Activated naive CD8-positive, alpha-beta T cell treated with anti-CD3 and anti-CD28 coated beads for 36 hours (primary cell): ENCODE measurements at places on chromosomes 5 and 9. TPM values are rescaled to one million over a fixed set of nuclear protein-coding genes. Genes with fewer than 3 reads are reported as not detected.

Gene GRHPR
- total RNA-seq: 79.5 TPM

Gene OR1J2
- total RNA-seq: 0.23 TPM

Gene SPINK6
- total RNA-seq: not detected

Gene ZBTB43
- 21.6 TPM for total RNA-seq

Gene AGXT2
- not detected for total RNA-seq

Gene TAS2R1
- not detected for total RNA-seq

Gene P4HA2
- total RNA-seq: 8.1 TPM

Gene STK32A
- not detected for total RNA-seq

Gene MTX3
- 16.2 TPM for total RNA-seq

Gene IL13
- total RNA-seq: 0.72 TPM

Gene PCDHGB3
- not detected for total RNA-seq

Gene HMMR
- total RNA-seq: 85.0 TPM
